Activated CD8-positive, alpha-beta memory T cell treated with anti-CD3 and anti-CD28 coated beads for 4 hours (primary cell): ENCODE measurements at places on chromosomes 7 and 10.

DNA sequence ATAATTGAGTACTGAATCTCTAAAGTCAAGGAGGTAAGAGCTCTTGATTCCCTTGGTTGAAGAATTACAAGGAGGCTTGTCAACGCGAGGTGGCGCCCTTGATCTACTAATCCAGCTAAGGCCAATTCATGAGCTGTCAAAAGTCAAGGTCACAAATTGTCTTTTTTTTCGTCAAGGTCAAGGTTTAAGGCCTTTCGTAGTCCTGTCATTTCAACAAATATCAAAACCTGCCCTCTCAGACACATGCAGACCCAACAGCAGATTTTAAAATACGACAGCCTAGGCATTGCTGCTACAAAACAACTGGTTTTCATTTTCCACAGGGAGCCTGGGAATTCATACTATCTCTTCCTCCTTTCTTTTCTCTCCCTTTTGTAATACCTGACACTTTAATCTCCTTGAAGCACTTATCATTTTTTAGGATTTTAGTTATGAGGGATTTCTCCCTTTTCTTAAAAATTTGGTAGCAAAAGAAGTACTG, 3.6 kb downstream of the HOXA13 start:
- peak; percentile 71 for DNase-seq

DNA sequence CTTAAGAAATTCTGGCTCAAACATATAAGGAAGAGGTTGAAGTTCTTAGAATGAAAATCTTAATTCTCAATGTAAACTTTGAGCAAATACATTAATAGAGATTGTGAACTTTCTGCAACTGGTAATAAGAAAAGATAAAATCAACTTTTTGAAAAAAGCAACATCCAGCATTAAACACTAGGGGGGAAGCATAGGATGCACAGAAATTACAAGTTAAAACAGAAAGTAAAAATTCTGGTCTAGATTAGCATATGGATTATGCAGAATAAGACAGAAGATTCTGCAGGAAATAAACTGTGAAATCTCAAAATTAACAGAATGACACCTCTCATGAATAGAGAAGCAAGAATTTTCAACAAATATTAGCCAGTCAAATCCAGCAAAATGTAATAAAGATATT, 38.0 kb upstream of the CAV2 start:
- no peak for DNase-seq

GRCh38 chr7:105636982-105637381, 55.7 kb upstream of the EFCAB10 start:
- DNase-seq: no peak

GRCh38 chr7:64643566-64643965, 22.4 kb upstream of the ZNF107 start:
- no peak for DNase-seq

DNA sequence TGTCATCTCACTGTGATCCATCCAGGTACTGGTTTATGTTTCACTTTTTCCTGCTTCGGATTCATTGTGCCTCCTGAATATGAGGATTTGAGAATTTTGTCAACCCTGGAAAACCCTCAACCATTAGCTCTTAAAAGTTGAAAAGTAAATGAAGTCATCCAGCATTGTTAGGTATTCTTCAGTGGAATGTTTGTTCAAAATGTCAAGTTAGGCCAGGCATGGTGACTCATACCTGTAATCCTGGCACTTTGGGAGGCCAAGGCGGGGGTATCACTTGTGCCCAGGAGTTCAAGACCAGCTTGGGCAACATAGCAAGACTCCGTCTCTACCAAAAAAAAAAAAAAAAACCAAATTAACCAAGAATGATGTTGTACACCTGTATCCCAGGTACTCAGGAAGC, 222.1 kb downstream of the NSUN6 start:
- no peak for DNase-seq

DNA sequence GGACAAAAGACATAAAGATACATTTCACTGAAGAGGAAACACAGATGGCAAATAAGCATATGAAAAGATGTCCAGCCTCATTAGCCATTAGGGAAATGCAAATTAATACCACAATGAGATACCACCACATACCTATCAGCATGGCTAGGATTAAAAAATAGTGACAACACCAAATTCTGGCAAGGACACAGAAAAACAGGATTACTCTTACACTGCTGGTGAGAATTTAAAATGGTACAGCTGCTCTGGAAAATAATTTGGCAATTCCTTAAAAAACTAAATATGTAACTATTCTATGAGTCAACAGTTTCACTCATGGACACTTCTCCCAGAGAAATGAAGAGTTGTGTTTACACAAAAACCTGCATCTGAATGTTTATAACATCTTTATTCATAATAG, 121.1 kb downstream of the C10orf90 start:
- DNase-seq: no peak

GRCh38 chr7:27868131-27868550, 128.2 kb downstream of the TAX1BP1 start:
- no peak for DNase-seq

- DNase-seq: no peak
Observed at GRCh38 chr7:130489140-130489983, 2.5 kb upstream of the MEST start.

DNA sequence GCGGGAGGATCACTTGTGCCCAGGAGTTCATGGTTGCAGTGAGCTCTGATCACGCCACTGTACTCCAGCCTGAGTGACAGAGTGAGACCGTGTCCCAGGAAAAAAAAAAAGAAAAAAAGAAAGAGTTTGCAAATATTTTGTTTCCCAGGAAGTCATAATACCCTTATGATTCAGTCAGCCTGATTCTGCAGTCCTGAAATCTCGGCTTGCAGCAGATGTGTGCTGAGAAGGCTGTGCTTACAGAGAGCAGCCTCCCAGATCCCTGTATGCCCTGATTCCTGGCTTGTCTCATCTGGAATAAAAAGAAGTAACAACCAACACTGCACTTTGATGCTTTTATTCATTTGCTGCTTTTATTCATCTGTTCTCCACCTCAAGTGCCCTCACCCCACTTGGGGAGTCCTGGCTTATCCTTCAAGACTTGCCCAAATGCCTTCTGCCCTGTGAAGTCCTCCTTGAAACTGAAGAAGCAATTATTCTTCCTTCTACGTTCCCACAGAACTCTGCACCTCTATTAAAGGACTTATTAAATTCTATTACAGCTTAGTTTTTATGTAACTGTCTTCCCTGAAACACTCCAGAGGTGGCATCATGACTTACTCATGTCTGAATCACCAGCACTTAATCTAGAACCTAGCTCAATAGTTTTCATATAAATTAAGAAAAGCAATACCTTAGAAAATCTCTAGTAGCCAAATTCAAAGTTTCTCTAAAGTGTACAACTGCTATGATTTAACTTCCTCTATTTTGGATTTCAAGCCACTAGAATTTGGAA, 27.7 kb upstream of the BPGM start:
- no peak for DNase-seq

- no peak for DNase-seq
Observed at GRCh38 chr7:42012786-42013360, 224.1 kb downstream of the GLI3 start.

DNA sequence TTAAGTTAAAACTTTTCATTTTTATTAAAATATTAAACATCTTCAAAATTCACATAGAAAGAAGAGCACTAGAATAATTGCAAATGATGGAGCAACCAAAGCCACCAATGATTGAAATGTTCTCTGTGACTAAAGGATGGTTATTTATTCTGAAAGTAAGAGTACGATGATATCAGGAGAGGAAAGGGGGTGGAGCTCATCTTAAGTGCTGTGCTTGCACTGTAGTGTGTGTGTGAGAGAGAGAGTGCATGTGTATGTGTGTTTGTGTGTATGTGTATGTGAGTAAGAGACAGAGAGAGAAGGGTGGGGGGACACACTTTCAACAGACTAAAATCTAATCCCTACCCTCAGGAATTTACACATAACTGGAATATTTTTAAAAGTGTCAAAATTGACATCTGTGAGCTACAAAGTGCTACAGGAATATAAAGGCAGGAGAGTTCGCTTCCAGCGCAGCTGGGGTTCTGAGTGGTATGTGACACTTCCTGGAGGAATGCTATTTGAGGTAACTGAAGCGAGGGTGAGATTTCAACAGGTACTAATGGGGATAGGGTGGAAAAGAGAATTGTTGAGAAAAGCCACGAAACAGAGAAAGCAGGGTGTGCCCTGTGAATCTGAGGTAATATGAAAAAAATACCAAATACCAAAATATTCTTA, 57.2 kb upstream of the SMNDC1 start:
- no peak for DNase-seq

- no peak for DNase-seq
Observed at GRCh38 chr10:90407131-90407530, 450.7 kb downstream of the HTR7 start.

GRCh38 chr7:88927-89231, 103.5 kb upstream of the FAM20C start:
- no peak for DNase-seq

- no peak for DNase-seq
Observed at GRCh38 chr10:91976317-91977051, 52.9 kb downstream of the BTAF1 start.

DNA sequence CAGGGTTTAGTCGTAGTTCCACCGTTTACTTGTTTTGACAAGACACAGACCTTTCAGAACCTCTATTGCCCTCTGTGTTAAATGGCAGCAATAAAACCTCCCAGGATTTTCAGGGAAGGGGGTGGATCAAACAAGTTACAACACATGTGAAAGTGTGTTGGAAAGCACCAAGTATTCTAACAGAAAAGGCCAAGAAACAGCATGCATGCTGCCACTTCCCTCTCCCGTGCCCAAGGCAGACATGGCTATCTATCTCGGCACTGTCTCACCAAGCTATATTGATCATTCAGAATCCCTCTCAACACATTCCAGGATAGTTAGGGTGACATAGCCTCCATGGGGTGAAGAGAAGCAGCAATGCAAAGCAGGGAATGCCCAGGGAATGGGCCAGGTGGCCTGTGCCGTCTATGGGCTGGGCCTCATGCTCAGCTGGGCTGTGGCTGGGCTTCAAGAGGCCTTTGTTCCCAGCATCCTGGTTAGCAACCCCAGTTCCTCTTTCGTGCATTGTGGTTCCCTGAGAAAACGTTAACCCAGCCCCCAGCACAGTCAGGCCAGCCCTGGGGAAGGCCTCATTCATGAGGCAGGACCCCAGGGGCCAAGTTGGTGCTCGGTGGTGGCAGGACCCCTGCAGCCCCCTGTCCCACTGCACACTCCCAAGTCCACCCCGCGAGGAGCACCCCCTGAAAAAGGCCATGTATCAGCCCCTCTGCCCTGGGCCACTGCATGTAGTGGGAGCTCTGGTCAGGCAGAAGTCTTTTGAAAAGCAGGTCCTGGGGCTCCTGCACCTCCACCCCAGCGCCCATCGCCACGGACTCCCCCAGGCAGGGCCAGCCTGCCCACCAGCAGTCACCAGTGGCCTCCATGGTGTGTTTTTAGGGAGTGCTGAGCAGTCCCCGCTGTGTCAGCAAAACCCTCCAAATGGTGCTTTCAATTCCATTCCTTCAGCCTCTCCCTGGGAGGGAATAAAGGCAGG, 25.5 kb downstream of the VSIR start:
- DNase-seq: no peak

DNA sequence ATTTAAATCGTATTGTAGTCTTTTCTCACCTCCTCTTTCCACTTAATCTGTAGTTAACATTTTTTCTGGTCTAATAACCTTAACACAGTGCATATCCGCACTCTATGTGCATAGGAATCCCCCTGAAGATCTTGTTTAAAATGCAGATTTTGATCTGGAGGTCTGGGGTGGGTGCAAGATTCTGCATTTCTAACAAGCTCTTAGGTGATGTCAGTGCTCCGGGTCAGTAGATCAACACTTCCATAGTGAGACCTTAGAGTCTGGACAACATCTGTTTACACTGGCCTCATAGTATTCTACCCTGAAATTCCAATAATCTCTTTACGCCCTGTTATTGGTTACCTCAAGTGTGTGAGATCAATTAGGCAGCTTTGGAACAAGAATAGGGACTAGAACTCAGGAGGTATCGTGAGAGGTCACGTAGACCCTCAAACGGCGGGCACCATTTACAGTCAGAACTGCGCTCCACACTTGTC, 434 bp upstream of the PLEKHA8 start:
- no peak for DNase-seq

DNA sequence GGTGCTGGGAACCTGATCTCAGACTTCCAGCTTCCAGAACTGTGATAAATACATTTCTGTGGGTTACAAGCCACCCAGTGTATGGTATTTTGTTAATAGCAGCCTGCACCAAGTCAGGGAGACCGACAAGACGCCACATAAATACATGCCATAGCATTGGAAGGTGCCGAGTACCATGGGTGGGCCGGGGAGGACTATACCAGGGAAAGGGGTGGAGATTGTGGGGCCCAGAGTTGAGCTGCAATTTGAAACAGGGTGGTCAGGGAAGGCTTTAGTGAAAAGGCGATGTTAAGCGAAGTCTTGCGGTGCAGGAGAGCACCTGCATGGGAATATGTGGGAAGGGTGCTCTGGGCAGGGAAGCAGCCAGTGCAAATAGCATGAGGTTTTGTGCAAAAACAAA, 88.9 kb upstream of the LRRC4 start:
- no peak for DNase-seq

- DNase-seq: no peak
Observed at GRCh38 chr7:16028103-16028502, 341.6 kb upstream of the MEOX2 start.

- DNase-seq: no peak
Observed at GRCh38 chr10:126564326-126564888, 106.1 kb downstream of the C10orf90 start.

- no peak for DNase-seq
Observed at GRCh38 chr7:17289074-17289645, 9.3 kb upstream of the AHR start.

DNA sequence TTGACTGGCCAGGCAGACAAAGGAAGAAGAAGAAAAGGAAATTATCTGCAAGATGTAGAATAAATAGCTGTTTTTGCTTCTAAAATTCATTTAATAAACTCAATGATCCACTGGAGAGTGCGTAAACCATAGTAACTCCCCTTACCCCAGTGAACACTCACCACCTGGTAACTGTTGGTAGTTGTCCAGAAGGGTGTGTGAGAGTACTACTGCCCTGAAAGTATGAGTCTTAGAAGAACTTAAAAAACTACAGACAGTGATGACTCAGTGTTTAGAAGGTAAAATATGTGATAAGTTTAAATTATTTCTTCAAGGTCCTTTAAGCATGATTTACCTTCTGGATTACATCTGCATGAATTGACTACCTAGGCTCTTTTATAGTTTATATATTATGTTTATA, 53.0 kb upstream of the SEMA3A start:
- DNase-seq: no peak

GRCh38 chr7:22895140-22895827, 72.6 kb upstream of the TOMM7 start:
- DNase-seq: no peak

DNA sequence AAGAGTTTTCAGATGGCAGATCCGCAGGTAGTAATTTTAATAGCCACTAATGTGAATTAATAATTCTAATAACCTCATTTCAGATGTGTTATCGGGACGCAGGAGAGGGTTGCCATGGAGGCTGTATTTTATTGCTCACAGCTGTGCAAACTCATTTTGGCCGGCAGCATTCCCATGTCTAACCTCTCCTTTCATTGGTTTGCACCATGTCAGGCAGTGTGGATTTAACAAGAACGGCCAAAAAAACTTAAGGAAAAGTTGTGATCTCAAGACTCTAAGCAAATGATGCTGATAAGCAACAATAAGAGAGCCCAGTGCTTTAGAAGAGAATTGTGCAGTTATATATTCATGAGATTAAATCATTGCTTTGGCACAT, 88.7 kb upstream of the NRP1 start:
- no peak for DNase-seq

- no peak for DNase-seq
Observed at GRCh38 chr7:22447008-22447407, 53.0 kb downstream of the STEAP1B start.

- DNase-seq: no peak
Observed at GRCh38 chr10:22609719-22610465, 104.5 kb downstream of the PIP4K2A start.
